ENCODE measurements at places on chromosomes 2 and 18.

GRCh38 chr2:226575928-226576327, 223.7 kb downstream of the IRS1 start:
- no peak for DNase-seq

DNA sequence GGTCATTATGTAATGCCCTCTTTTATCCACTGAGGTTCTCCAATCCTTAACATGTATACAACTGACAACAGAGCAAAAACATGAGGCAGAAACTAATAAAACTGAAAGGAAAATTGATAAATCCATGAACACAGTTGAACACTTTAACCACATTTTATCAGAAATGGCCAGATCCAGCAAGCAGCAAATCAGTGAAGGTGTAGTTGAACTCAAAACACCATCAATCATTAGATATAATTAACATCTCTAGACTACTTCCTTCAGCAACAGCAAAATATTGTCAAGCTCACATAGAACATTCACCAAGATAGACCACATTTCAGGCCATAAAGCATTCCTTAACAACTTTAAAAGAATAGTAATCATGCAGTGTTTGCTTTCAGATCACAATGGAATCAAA, 72.9 kb downstream of the HS6ST1 start:
- no peak for DNase-seq

GRCh38 chr2:17263570-17263968, 254.7 kb downstream of the RAD51AP2 start:
- DNase-seq, result no peak

DNA sequence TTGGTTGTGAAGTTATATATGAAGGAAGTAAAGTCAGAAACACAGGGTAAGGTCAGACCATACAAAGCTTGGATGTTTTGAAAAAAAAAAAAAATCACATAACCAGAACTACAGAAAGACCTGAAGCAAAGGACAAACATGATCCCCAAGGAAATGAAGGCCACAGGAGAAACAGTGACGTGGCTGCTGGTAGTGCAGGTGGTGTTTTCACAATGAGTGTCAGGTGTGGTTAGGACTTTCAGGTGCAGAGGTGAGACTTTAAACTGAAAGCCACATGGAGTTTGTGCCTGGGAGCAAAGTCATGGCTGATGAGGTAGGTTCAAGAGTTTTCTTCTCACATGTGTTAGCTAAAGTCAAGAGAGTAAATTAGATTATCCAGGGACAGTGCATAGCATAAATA, 270.7 kb downstream of the PIEZO2 start:
- no peak for DNase-seq

DNA sequence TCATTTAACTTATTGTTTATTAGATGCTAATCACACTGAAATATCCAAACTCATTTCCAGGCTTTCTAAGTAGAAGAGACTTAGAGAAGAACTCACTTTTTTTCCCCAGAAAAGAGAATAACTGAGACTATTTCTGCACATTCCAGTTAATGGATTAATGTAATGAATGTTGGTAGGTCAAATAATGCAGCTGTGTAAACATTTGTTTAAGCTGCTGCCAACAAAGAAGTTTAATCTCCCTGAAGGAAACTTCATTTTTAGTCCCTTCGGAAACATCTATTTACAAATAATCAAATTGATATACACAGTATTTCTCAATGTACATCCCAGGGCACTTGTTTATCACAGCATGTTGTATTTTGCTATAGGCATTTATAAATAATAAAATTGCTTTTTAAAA, 126.9 kb downstream of the KCNS3 start:
- DNase-seq, result no peak

GRCh38 chr2:66957198-66957597, 439.9 kb upstream of the ETAA1 start:
- no peak for DNase-seq

DNA sequence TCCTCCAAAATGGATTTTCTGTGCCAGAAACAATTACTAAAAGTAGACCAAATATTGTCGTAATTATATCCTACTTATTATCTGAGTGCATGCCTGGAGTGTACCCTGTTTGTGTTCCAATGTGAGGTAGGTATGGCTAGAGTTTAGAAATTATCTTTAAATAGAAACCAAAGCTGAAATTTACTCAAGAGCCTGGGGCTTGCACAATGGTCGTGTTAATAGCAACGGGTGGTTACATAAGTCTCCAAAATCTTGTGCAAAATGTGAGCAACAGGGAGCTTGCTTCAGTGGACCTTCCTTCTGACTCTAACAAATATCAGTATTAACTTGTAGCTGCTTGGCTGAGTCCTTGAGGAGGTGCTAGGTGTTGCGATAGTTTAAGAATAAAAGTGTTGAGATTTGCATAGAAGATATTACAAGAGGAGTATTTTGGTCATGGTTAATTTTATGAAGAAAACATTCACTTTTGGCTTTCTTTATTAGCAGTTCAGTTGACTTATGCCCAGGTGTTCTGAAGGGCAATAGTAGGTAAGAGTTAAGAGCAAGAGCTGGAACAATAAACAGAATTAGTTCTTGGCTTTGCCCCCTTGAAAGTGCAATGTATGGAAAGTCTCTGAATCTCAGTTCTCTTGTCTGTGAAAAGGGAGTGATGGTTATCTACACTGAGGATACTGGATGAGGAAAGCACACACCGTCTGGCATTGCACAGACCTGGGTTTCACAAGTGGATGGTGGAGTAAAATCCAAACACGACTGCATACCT, 4.6 kb downstream of the CXCR4 start:
- no peak for DNase-seq

DNA sequence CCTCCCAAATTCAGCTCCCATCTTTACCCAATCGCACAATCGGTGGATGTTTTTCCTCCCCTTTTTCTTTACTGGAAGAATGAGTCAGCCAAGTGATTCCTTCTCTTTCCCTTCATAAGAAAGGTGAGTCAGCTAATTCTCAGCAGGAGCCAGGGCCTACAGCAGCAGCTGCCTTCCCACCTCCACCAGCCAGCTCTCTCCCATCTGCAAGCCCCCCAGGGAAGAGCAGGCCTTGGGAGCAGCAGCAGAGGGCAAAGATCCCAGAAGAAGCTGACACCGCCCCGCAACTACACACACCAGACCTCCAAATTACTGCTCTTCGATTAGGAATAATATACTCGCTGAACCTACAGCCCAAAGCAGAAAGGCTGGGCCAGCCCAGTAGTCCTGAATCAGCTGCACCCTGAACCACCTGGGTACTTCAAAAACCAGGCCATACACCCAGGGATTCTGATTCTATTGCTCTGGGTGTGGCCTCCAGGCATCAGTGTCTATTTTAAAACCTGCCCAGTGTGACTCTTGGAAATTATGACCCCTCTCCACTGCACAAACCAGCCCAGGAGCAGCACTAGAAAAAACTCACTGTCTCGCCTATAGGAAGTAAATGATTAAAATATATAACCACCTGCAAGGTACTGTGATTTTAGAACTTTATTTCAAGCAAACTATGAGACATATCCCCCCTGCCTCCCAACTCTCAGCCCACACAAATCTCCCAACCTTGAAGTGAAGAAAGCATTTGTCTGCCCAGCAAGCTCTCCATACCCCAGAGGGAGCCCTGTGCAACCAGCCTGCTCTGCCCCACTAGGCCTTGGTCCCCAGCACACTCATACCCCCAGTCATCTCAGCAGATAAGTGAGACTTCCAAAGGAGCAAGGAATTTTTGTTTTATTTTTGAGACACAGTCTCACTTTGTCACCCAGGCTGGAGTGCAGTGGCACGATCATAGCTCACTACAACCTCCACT, 7.3 kb downstream of the SFXN5 start:
- DNase-seq, result peak; percentile 51

- DNase-seq, result no peak
Measured at GRCh38 chr2:11286323-11286722, 58.1 kb downstream of the ROCK2 start.

DNA sequence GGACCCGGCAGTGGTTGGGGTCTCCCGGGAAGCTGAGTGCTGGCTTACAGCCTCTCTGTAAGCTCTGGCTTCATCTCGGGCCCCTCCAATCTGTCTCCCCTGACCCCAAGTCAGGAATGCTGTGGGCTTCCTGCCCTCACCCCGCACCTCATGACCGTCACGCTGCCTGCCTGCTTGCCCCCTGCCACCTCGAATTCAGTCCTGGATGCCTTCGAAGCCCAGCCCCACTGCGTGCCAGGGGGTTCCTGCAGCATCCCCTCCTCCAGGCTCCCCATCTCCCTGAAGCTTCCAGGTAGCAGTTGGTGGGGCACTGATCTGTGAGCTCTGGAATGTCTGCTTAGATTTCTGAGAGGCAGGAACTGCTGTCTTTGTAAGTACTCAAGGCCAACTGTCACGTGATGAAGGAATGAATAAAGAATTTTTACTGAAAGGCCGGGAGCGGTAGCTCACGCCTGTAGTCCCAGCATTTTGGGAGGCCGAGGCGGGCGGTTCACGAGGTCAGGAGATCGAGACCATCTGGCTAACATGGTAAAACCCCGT, 6.5 kb downstream of the CLHC1 start:
- DNase-seq, result no peak

- DNase-seq, result peak; percentile 83
Measured at GRCh38 chr2:14492920-14493503, 139.5 kb upstream of the LRATD1 start.

DNA sequence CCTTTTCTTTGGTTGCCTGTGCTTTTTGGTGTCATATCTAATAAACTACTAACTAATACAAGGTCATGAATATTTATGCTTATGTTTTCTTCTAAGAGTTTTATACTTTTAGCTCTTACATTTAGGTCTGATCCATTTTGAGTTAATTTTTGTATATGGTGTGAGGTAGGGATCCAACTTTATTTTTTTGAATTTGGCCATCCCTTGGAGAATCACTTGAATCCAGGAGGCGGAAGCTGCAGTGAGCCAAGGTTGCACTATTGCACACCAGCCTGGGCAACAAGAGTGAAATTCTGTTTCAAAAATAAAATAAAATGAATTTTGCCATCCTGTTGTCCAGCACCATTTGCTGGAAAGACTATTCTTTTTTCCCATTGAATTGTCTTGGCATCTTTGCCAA, 8.6 kb upstream of the HPCAL1 start:
- DNase-seq, result no peak

GRCh38 chr2:227374158-227374557, 4.9 kb downstream of the TM4SF20 start:
- no peak for DNase-seq

DNA sequence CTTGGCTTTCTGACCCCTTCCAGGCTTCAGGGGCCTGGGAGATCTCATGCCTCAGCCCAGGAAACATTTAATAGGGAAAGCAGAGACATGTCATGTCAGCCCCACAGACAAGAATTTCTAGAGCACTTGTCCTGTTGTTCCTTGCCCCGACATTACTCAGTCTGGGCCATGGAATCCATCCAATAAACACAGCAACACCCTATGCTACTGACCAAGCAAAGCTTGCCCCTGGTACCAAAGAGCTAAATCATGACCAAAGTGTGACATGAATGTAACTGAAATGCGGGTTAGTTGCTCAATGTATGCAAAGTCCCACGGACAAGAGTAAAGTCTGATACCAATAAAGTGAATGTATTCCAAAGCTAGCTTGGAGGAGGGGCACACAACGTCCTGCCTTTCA, 35.1 kb downstream of the EHD3 start:
- no peak for DNase-seq

DNA sequence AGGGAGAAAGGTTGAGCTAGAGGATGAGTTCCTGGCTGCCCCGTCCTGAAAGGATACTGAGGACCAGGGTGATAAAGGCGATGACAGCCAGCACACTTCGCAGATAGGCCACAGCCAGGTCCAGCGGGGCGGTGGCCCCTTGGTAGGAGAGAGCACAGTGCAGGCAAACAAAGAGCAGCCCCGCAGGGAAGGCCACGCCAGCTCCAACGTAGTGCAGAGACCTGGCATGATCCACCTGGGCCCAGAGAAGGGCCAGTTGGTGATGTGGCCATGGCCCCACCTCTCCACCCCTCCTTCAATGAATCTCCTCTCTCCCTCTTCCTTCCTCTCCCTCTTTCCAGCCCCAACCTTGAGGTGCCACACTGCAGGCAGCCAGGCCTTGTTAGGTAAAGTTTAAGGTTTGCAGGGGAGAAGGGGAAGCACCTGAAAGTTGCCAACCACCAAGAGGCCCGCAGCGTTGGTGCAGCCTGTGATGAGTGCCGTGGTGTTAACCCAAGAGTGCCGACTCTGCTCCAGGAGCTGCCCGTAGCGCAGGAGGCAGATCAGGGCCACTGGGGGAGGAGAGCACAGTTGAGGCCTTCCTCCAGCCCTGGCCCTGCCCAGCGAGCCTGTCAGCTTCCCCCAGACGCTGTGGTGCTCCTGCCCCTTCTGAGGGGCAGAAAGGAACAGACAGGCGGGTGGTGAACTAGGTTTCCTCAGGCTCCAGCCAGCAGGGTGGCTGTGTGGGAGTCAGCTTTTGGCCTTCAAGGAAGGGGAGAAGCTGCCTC, 2.8 kb downstream of the TMEM150A start:
- DNase-seq, result no peak

DNA sequence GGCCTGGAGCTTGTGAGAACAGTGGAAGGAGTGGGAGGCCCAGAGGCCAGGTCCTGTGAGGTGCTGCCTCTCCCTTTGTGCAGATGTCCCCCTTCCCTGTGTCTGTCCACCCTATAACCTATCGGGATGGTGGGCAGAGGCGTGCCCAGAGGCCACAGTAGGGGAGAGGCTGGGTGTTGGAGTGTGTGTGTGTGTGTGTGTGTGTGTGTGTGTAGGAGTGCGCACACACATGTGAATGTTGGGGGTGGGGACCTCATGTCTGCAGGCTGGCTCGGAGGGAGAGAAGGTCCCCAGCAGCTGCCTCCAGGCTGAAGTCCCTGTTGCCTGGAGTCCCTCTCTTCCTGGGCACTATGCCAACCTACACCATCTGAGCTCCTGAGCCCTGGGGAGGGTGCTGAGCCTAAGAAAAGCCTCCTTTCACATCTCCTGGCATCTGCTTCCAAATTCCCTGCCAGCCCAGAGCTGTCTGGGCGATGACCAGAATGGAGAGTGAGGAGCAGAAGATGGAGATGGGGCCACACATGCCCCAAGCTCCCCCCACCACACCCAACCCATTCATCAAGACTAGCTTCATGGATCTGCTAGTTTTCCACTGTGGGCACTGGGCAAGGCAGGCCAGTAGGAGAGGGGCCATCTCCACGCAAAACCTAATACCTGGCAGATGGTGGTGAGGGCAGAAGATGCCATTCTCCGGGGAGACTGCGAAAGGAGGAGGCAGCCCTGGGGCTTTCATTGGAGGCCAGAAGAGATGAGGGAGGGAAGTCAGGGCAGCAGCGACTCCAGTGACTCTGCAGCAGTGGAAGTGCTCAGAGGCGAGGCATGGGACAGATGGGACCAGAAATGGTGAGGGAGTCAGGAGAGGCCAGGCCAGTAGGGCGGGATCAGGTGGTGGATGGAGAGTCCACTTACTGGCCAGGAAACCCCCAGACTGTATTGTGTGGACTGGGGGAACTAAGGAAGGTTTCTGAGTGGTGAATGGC, 20.3 kb downstream of the KCNK3 start:
- DNase-seq, result no peak

GRCh38 chr2:44171018-44171417, 2.3 kb downstream of the PPM1B start:
- DNase-seq, result peak; percentile 45
